ENCODE measurements at places on chromosomes 1 and 21. TPM values are rescaled to one million over a fixed set of nuclear protein-coding genes. Genes with fewer than 3 reads are reported as not detected.

PBX1 gene
- total RNA-seq, result 11.9 TPM

FCRL1 gene
- total RNA-seq, result not detected

MCOLN3 gene
- total RNA-seq, result 3.6 TPM

IFI44L gene
- total RNA-seq, result 0.28 TPM

PKP1 gene
- 0.02 TPM for total RNA-seq

OR2AJ1 gene
- not detected for total RNA-seq

RGS13 gene
- not detected for total RNA-seq

CELA2A gene
- total RNA-seq, result not detected

S100A13 gene
- total RNA-seq, result 177 TPM

DPT gene
- not detected for total RNA-seq

CCNL2 gene
- total RNA-seq, result 46.7 TPM

LMX1A gene
- total RNA-seq, result not detected

WDR64 gene
- not detected for total RNA-seq

HFM1 gene
- not detected for total RNA-seq

FASLG gene
- total RNA-seq, result not detected
